ENCODE measurements at places on chromosomes 3 and 15.

DNA sequence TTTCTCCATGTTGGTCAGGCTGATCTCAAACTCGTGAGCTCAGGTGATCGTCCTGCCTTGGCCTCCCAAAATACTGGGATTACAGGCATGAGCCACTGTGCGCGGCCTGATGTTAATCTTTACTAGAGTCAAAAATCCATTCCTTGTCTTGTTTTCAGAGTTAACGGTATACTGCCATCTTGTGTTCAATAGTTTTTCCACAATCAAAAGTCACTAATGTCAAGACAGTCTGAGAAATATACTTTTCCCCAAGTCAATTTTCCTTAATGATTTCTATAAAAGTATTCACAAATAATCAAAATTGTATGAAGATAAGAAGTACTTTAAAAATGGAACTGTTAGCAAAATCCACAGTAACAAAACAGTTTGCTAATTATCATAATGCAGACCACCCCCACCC is 8.5 kb downstream of the CRBN start:
- DNase-seq: no peak

- no peak for DNase-seq
These were observed 18.0 kb upstream of the ZXDC start for GRCh38 chr3:126493739-126494138.

DNA sequence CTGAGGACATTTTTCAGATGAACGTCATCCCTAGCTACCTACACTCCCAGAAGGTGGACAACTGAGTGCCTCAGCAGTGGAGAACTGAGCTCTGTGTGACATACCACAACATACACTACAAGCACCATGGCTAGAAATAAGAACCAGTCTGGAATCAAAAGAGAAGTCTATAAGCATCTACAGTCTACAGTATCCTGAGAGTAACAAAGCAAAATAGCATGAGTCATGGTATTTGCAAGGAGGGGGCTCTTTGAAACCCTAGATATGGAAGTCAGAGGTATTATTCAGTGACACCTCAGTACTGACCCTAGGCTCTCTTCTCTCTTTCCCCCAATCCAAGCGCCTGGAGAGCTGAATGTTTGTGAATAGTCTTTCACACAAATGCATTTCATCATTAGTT is 87.5 kb downstream of the TNIK start:
- no peak for DNase-seq

- DNase-seq: no peak
These were observed 51.8 kb downstream of the RGMA start for GRCh38 chr15:93036951-93037819.

- no peak for DNase-seq
These were observed 4.9 kb downstream of the CCDC33 start for GRCh38 chr15:74240897-74241614.

- DNase-seq: no peak
These were observed 172.0 kb downstream of the STT3B start for GRCh38 chr3:31704591-31705179.

DNA sequence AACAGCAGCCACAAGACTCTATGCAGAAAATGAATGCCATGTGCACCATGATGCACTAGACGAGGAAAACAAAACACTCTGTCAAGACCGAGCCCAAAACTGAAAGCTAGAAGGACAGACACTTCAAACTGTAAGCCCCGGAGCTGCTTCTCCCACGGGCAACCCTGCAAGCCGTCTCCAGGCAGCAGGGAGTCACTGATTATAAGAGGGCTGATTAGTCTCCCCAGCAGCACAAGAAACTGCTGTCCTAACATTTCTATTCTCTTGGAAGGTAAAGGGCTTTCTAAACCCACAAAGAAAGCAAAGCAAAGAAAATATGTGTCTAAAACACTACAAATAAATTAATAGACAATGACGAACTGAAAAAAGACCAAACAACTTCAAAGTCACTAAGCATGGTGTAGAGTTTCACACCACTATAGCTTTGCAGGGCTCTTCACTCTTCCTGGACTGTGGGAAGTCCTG is 15.5 kb downstream of the TBC1D2B start:
- DNase-seq: no peak

GRCh38 chr15:35867356-35867755 is 321.4 kb upstream of the DPH6 start:
- DNase-seq: no peak

DNA sequence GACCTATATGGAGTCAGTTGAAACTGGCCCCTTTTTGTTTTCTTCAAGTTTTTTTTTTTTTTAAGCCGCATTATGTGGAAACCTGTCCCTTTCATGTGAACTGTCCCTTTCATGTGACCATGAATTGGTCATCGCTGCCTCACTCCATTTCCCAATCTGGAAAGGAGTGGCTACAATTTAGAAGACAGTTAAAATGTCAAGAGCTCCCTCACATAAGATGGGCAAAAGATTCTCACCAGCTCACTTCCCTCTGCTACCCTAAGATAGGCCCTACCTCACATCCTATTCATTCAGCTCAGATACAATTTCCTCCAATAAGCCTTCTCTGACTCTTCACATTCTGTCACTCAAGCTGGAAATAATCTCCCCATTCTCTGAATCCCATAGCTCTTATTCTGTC is 111.3 kb upstream of the BCL6 start:
- no peak for DNase-seq

- no peak for DNase-seq
These were observed at the start of gene ENTPD3 for GRCh38 chr3:40387001-40387894. Gene ENTPD3, plus strand, starts transcription at chr3:40387184. Its CDS starts 874 bp downstream, at chr3:40388058.

DNA sequence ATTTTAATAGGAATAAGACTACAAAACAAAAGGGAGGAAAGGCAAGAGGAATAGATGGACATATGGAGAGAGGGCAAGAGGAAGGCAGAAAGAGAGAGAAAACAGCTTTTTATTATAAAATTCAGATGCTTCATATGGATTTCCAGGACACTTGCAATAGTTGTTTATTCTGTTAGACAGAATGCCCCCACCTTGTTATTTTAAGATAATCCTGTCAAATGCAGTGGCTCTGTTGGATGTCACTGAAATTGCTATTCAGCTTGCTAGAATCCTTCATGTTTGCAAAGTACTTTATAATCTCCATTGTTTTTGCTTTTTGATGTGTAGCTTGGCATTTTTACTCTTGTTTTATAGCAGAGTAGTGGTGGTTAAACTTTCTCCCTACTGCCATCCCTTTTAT is 432.4 kb upstream of the AZI2 start:
- DNase-seq: no peak

DNA sequence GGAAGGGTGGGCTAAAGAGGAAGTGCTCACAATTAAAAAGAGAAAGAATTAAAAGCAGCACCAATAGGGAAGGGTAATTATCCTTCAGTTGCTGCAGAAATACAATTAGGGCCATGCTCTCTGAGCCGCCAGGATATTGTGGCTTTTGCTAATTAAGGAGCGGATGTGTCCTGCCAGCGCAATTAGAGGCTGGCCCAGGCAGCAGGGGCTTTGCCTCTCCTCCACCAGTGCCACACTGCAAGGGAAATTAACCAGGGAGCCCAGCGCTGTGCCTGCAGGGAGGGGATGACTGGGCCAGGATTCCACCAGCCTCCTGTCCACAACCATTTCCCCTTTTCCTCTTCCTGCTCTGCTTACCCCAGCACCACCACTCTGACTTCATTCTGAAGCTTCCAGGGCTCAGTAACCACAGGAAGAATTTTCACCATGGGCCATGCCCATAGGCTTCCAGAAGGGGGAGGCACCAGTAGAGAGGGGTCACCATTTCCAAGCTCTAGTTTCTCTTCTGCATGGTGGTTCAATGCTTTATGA is 10.4 kb upstream of the AEN start:
- DNase-seq: no peak

GRCh38 chr15:84832448-84833040 is 15.4 kb downstream of the ALPK3 start:
- no peak for DNase-seq

DNA sequence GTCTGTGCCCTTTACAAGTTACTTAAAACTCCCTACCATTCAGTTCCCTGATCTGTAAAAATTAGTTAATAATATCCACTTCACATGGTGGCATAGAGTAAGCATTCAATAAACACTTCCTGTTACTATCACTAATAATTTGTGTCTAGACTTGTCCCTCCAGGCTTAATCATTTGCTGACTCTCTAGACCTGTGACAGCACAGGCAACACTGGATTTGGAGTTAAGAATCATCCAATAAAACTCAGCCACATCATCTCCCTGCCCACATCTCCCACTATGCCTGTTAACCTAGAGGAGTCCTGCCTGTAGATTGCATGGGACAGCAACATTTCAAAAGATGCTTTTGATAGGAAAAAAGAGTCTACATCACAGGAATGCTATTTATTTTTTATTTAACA is 564.6 kb downstream of the MFSD1 start:
- no peak for DNase-seq

- no peak for DNase-seq
These were observed 26.2 kb downstream of the TKT start for GRCh38 chr3:53229606-53230005.

DNA sequence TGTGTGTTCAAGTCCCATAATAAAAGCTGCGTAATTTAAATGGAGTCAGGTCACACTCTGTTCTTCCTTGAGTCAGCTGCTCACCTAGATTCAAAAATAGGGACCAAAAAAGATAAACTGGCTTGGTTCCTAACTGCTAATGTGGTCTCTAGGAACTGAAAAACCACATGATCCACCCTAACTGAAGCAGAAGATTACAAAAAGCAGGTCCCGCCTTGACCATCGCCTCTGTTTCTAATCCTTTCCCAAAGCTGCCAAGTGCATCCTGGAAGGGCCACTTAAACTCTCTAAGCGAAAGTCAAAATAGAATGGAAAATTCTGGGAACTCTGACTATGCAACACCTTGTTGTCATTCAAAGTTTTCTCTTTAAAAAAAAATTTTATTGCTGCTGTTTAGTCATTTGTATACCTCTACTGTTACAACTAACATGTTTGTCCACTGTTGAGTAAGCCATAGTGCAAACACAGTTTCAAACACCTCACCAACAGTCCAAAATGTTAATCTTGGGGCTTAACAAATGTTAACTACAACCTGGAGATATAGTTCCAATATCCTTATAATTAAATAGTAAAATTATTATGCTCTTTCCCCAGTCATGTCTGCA is 88.9 kb upstream of the THBS1 start:
- no peak for DNase-seq

GRCh38 chr3:58531956-58532355 is 5.0 kb downstream of the ACOX2 start:
- DNase-seq: no peak

DNA sequence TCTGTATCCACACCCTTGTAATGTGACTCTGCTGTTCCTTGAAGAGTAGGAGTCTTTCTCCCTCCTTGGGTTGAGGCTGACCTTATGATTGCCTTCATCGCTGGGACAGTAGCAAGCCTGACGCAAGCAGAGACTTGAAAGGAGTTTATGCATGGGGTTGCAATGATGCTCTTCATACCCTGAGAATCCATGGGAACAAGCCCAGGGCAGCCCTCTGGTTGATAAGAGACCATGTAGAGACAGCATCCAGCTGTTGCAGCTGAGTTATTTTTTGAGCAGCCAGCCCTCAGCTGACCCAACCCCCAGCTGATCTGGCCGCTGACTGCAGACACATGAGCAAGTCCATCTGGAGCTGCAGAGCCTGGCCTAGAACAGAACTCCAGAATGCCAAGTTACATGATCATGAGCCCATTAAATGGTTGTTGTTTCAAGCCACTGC is 60.6 kb upstream of the ARNT2 start:
- DNase-seq: no peak

All from stimulated activated CD8-positive, alpha-beta memory T cell treated with anti-CD3 and anti-CD28 coated beads, Interleukin-4, amount 100 ng/mL, for 4 hours (primary cell).